ENCODE measurements at places on chromosomes 6 and 20. TPM values are rescaled to one million over a fixed set of nuclear protein-coding genes. Genes with fewer than 3 reads are reported as not detected.

DNA sequence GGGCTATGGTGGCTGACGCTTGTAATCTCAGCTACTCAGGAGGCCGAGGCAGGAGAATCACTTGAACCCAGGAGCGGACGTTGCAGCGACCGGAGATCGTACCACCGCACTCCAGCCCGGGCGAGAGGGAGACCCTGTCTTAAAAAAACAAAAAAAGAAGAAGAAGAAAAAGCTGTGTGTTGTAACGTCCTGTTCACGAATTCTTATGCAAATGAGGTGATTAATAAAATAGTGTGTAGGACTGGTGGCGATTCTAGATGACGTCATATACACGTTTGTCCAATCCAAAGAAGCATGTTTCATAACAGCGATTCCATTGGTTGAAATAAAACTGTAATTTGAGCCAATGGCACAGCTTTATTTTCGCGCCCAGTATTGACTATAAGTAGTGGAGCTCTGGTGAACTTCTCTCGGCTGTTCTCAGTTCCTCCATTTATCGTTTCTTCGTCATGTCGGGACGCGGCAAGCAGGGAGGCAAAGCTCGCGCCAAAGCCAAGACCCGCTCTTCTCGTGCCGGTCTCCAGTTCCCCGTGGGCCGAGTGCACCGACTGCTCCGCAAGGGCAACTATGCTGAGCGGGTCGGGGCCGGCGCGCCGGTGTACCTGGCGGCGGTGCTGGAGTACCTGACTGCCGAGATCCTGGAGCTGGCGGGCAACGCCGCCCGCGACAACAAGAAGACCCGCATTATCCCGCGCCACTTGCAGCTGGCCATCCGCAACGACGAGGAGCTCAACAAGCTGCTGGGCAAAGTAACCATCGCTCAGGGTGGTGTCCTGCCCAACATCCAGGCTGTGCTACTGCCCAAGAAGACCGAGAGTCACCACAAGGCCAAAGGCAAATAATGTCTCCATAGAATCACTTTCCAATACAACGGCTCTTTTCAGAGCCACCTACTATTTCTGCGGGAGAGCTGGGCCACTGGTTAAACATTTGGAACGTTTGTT is 47.0 kb downstream of the OR2B2 start:
- DNase-seq, result peak; percentile 98

The PLA2G7 gene
- not detected for total RNA-seq

DNA sequence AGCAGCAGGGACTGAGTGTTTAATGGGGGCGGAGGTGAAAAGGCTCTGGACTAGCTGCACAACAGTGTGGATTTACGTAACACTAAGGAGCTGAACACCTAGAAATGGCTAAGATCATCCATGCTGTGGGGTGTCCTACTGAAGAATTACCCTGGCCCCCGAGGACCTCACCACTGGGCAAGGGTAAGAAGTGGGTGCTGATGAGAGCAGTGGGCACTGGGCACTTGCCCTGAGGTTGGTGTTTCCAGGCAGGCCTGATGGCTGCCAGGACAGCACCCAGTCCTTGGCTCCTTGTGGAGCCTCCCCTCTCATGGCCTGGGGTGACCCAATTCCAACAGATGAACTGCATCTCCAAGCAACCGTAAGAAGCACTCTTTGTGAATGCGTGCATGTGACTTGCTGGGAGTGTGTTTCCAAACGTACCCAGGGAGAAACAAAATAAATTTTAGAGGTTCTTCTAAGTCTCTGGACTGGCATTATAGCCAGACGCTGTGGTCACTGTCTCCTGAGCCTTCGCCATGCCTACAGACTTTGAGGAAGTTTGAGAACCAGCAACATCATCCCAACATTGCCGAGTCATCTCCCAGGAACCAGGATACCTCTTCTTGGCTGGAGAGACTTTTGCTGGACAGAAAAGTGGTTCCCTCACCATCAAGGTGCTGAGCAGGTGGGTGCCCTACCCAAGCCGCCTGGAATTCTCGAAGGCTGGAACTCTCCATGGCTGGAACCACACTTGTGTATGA is 245.9 kb downstream of the ERMARD start:
- DNase-seq, result no peak

GRCh38 chr6:106141441-106142237 is 55.5 kb downstream of the PRDM1 start:
- DNase-seq, result no peak

The SIRPD gene
- not detected for total RNA-seq

DNA sequence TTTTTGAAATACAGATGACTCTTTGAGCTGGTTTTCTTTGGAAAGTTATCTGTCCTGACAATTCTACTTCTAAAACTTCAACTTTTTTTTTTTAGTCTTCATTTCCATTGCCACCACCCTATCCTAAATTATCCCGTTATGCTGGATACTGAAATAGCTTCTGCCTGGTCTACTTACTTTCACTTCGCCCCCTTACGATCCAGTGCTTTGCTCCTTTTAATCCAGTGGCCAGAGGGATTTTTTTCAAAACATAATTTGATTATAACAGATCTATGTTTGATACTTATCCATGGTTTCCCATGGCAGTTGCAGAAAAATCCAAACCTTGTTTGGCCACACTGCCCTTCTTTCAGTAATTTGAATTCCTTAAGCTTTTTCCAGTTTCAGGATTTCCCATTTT is 27.4 kb downstream of the ASXL1 start:
- DNase-seq, result no peak

DNA sequence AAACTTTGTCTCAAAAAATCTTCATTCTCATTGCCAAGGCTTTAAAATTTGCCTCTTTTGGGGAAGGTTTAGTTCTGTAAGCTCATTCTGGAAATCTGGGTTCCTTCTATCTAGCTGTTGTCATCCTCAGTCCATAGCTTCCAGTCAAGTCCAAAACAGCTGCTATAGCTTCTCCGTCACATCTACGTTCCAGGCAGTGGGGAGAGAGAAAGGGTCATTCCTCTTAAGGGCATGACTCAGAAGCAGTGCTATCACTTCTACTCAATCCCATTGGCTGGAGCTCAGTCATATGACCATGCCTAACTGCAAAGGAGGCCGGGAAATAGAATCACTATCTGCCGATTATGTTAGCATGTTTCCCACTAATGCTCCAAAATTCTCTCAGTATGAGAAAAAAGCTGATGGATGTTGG is 141.4 kb upstream of the PTPN1 start:
- DNase-seq, result peak; percentile 72

- DNase-seq, result no peak
Measured at GRCh38 chr6:142932889-142933288, 12.1 kb downstream of the HIVEP2 start.

The SYTL3 gene
- 13.8 TPM for total RNA-seq

The IL17A gene
- not detected for total RNA-seq

The TTLL9 gene
- not detected for total RNA-seq

DNA sequence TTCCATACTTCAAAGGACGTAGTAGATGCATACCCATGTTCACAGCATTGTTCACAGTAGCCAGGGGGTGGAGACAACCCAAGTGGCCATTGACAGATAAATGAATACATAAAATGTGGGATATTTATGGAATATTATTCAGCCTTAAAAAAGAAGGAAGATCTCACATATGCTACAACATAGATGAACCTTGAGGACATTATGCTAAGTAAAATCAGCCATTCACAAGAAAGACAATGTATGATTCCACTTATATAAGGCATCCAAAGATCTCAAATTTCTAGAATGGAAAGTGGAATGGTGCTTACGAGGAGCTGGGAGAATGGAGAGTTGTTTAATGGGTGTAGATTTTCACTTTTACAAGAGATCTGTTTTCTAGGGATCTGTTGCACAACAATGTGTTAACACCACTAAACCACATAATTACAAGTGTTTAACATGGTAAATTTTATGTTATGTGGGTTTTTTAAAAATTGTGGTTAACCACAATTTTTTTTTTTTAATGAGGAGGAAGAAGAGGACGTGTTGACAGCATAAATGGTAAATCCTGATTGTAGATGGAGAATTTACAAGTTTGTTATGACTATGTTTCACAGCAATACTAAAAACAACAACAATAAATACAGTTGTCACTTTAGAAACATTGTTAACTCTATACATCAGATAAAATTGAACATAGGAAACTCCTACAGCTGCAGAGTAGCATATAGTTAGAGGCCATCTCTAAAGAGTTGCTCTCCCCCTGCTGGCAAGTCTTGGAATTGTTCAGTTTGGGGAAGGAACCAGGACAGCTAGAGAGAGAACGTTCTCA is 41.6 kb downstream of the CCN2 start:
- DNase-seq, result peak; percentile 76

- peak; percentile 13 for DNase-seq
Measured at GRCh38 chr6:52160472-52161104, 25.6 kb upstream of the IL17A start.

DNA sequence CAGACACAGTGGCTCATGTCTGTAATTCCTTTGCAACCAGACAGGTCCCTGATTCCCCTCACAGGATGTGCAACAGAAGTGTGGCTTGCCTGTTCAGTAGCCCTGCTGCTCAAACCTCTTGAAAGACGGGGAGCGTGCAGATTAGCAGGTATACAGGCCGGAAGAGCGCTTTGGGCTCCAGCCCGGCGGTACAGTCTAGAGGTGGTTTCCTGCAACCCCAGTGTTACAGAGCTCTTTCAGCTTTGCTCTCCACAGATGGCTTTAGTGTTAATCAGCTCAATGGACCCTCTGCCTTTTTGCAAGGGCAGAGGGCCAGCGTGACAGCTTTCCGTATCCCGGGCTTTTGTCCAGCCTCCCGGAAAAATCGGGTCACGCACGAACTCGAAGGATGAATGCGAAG is 67.2 kb upstream of the TNFRSF21 start:
- no peak for DNase-seq

The MUCL3 gene
- total RNA-seq, result not detected

GRCh38 chr20:53695797-53696527 is 102.3 kb upstream of the ZNF217 start:
- no peak for DNase-seq

The LY86 gene
- not detected for total RNA-seq

GRCh38 chr6:142349215-142349823 is 47.5 kb downstream of the ADGRG6 start:
- no peak for DNase-seq

The NKAPL gene
- not detected for total RNA-seq

The LAMA4 gene
- total RNA-seq, result 6.8 TPM

DNA sequence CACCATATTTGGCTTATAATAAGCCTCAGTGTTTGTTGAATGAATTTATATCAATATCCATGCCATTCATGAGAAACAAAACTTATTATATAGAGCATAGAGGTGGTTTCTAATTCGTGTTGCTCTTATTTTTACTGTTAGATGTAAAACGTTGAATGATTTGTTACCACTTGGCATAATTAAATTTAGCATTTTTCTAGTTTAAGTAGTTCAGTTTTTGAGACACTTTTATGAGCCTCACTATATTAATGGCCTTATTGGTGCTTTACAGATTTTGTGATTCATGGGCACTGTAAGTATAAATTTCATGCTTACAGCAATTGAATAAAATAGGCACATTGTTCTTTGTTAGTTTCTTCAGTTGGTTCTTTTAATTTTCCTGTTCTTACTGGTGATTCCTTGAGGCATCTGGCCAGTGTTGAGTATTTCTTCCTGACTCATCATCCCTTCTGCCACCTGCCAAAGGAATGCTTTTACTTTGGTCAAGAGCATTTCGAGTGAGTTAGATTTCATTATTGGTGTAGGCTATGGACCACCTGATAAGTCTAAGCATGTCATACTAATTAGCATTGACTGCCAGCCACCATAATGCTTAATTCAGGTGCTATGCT is 34.8 kb downstream of the CDKAL1 start:
- DNase-seq, result peak; percentile 43

The HCRTR2 gene
- not detected for total RNA-seq

GRCh38 chr20:57762531-57763234 is 52.9 kb upstream of the PMEPA1 start:
- DNase-seq, result no peak

DNA sequence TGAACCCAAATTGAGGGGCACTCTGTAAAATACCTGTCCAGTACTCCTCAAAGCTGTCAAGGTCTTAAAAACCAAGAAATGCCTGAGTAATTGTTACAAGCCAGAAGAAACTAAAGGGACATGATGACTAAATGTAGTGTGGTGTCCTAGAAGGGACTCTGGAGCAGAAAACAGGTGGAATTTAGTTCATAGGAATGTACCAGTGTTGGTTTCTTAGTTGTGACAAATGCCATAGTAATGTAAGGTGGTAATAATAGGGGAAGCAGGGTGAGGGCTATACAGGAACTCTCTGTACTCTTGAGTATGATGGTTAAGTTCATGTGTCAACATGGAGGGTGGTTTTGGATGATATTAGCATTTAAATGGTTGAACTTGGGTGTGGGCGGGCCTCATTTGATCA is 92.3 kb downstream of the CNBD2 start:
- peak; percentile 18 for DNase-seq

DNA sequence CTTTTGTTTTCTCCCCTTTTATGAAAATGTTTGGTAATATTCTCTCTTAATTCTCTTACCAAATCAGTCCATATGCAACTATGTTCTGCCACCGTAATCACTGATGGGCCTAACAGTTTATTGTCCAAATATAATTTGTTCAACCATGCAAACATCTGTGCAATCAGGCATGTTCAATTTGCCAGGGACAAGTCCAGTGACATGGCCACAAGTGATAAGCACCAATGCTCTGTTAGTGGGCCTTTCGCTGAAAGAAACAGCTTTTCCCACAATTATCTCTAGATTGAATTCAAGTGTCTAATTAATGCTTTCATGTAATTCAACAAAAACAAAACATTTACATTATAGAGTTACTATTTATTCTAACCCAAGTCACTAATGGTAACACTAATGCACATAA is 53.3 kb downstream of the EPB41L2 start:
- no peak for DNase-seq

- DNase-seq, result no peak
Measured at GRCh38 chr20:45958593-45958992, 13.4 kb downstream of the ZNF335 start.

- no peak for DNase-seq
Measured at GRCh38 chr6:18501663-18502013, 114.5 kb downstream of the RNF144B start.

The SLC13A3 gene
- total RNA-seq, result 0.17 TPM

DNA sequence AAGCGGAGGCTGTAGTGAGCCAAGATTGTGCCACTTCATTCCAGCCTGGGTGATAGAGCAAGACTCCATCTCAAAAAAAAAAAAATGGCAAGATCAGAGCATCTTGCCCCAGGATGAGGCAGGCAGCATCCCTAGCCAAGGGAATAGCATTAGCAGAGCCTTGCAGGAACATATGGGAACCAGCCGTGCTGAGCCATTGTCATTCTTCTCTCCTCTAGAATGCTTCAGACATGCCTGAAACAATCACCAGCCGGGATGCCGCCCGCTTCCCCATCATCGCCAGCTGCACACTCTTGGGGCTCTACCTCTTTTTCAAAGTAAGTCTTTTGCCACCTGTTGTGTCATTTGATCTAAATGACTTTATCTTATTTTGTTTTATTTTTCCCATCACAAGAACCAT is 13.0 kb downstream of the HM13 start:
- no peak for DNase-seq

GRCh38 chr6:54802775-54803634 is 43.6 kb upstream of the FAM83B start:
- peak; percentile 56 for DNase-seq

DNA sequence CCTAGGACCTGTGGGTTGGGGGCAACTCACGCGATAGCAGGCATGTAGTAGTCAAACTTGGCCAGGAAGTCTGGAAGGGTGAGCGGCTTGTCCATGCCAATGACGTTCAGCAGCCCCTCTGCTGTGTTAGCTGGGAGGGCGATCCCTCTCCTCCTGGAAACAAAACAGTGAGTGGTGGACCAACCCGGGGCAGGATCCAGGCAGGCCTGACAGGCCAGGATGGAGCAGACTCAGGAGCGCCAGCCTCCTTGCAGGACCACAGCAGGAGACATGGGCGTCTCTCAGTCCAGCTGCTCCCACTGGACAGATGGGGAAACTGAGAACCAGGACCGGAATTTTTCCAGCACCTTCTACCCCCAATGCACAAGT is 22.5 kb downstream of the ADA start:
- no peak for DNase-seq

- peak; percentile 30 for DNase-seq
Measured at GRCh38 chr6:54173089-54173488, 61.8 kb downstream of the MLIP start.

The FILIP1 gene
- under 0.01 TPM for total RNA-seq

Measured in LHCN-M2 (cell line).